ENCODE measurements at places on chromosomes 1 and 21. TPM values are rescaled to one million over a fixed set of nuclear protein-coding genes. Genes with fewer than 3 reads are reported as not detected.
A peak's percentile ranks its signal among the peaks of the same experiment; 100 is the strongest.

Gene TTC39A
- not detected for total RNA-seq

DNA sequence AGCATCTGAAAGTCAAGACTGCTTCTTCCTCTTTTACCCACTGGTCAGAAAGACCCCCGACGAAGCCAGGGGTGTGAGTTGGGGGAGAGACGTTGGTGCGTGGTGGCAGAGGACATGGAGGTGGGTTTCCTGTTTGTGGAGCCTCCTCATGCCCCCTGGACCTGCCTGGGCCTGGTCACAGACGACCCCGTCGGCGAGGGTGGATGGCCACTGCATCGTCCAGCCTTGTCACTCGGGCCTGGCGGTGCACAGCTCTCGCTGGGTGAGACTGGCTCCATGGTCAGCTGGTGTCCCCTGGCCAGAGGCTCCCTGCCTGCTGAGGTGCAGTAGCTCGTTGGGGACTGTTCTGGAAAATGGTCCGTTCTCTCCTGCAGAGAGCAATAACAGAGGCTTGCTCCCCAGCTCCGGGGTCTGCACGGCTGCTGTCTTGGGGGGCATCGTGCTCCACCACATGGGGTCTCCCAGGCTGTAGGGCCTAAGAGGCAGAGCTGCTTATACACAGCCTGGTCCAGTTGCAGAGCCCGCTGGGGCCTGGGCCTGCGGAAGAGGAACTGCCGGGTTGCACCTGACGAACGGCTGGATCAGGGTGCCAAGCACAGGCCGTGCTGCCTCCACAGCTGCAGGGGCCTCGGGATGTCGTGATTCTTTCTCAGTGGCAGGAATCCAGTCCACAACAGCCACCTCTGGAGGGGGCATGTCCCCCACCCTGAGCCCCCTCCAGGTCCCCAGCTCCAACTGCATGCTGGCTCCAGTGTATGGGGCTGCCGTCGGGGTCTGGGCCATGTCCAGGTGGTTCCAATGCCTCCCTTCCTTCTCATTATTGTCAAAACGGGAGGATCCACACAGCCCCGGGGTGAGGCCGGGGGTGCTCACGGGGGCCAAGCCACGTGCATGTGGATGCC lies 18.0 kb upstream of the ACTRT2 start:
- no peak for DNase-seq
- H3K4me3 ChIP-seq: no peak overlapping the region
- H3K27me3 ChIP-seq: no peaks in the 10 kb centered on the region

Gene ANXA9
- not detected for total RNA-seq

DNA sequence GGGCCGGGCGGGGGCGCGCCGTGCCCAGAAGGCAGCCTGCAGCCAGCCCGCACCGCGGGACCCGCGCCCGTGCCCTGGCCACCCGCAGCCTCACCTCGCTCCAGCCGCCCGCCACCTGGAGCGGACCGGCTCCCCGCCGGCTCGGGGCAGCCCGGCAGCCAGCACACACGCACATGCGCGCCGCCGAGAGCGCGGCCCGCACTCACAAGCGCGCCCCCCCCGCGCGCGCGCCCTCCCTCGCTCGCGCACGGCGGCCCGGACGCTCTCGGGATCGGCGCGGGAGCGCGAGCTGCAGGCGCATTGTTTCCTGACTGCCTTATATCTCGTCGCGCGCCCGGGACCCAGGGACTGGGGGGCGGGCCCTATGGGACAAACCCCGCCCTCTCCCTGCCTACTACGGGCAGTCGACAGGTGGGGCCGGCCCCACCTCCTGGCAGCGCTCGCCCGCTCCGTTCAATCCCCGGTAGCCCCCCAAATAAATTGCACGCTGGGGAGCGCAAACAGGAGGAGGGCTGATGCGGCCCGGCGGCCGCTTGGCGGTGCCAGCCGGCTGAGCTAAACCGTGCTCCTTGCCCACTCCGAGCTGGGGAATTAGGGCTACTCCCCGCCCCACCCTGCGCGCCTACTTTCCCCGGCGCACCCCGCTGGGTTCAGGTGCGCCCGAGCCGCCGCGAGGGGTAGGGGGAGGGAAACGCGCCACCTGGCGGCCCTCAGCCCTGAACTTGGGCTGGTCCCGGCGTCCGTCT lies at the start of gene MYCL:
Gene MYCL, minus strand, starts transcription at position 204 of the 746 bp plus-strand sequence. CDS start 483 bp downstream, outside the sequence.
- peak within 1 kb of the TSS; percentile 66 for H3K4me3 ChIP-seq
- peaks cover 64% of the 10 kb centered on the region for H3K27me3 ChIP-seq
- peak; percentile 76 for DNase-seq

GRCh38 chr21:23067672-23068071 lies 2069.5 kb downstream of the NCAM2 start:
- no peaks in the 10 kb centered on the region for H3K36me3 ChIP-seq
- H3K4me3 ChIP-seq: no peak overlapping the region
- no peak overlapping the region for H3K27ac ChIP-seq

DNA sequence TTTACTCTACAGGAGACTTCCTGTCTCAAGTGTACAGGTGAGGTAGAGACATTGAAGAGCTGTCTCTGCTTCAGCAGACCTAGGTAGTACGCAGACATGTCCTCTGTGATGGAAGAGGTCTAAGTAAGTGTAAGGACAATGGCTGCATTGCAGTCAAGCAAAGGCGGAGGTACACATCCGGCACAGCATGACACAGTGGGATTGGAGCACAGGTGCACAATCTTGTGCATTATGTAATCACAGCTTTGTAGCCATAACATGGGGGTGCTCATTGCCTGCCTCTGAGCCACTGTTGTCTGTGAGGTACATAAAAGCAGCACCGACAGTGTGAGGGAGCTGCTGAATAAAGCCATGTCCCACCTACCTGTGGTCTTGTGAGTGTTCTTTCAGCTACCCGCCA lies 66.4 kb upstream of the CCDC190 start:
- no peak overlapping the region for H3K4me3 ChIP-seq
- H3K27me3 ChIP-seq: peaks cover 8% of the 10 kb centered on the region
- DNase-seq: no peak
- H3K27ac ChIP-seq: no peak overlapping the region

DNA sequence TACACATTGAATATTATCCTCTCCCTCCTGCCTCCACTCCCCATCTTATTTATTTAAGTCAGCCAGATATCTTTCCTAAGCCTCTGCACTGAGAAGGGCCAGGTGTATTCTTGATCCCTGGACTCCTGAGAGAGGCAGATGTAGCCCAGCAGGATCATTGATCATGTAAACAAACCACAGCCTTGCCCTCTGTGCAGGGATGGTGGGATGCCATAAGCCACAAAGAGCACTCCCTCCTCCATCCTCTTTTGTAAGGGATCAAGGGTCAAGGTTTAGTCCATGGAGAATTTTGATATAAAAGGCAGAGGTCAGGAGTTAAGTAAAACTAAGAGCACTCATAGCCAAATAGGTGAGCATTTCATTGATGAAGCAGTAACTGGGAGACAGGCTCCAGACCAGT lies 17.3 kb downstream of the PHGDH start:
- no peaks in the 10 kb centered on the region for H3K4me1 ChIP-seq
- no peak for DNase-seq
- H3K36me3 ChIP-seq: peaks cover 35% of the 10 kb centered on the region
- H3K4me3 ChIP-seq: no peak overlapping the region

GRCh38 chr1:160800645-160801408 lies 4.9 kb downstream of the LY9 start:
- H3K27me3 ChIP-seq: peaks cover 8% of the 10 kb centered on the region
- H3K36me3 ChIP-seq: peaks cover 65% of the 10 kb centered on the region
- H3K27ac ChIP-seq: peak overlapping the region; percentile 21
- H3K4me1 ChIP-seq: peaks cover 67% of the 10 kb centered on the region

Gene SARS1
- 195 TPM for total RNA-seq

Data from activated CD4-positive, alpha-beta memory T cell treated with anti-CD3 and anti-CD28 coated beads, Interleukin-2, amount 10 ng/mL, durations not matched to agents 7 days and 5 days (primary cell).